ENCODE measurements at places on chromosomes 2 and 18. TPM values are rescaled to one million over a fixed set of nuclear protein-coding genes. Genes with fewer than 3 reads are reported as not detected.

The CENPA gene
- total RNA-seq, result 40.9 TPM

DNA sequence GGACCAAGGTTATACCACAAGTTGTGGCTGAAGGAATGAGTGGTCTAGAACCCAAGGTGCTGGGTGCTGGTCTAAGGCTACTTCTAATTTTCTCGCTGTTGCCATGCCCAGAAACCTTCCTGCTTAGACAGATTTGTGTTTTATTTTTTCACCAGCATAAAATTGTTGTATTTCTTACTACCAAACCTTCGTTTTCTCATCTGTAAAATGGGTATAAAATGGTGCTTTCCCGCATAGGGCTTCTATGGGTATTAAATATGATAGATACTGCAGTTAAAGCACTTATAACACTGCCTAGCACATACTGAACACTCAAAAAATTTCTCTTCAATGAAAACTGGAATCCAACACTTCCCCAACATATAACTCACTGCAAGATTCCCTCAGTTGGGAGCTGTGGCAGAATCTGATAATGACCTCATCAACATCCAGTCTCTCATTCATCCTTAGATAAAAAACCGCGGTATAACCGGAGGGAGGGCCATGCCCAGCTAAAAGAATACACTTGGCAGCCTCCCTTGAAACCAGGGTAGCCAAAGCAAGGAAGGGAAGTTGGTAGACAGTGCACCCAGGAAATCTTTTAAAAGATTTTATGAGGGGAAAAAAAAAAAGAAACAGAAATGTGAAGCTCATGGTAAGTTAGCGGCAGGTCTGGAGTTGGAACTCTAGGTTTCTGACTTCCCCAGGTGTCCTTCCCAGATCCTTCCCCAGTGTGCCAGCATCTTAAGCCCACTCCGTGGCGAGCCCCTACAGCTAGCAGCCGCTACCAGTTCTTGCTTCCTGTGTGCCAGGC is 1.2 kb downstream of the NEMP2 start:
- H3K27ac ChIP-seq, result peak overlapping the region; percentile 99
- H3K4me3 ChIP-seq, result peak overlapping the region; percentile 95
- H3K27me3 ChIP-seq, result no peaks in the 10 kb centered on the region
- peaks cover 67% of the 10 kb centered on the region for H3K4me1 ChIP-seq
- no peak for DNase-seq

GRCh38 chr18:6269660-6270332 is 144.9 kb downstream of the L3MBTL4 start:
- no peak for DNase-seq
- no peaks in the 10 kb centered on the region for H3K36me3 ChIP-seq
- H3K4me1 ChIP-seq, result peaks cover 9% of the 10 kb centered on the region
- H3K27ac ChIP-seq, result no peak overlapping the region
- peaks cover 12% of the 10 kb centered on the region for H3K27me3 ChIP-seq

DNA sequence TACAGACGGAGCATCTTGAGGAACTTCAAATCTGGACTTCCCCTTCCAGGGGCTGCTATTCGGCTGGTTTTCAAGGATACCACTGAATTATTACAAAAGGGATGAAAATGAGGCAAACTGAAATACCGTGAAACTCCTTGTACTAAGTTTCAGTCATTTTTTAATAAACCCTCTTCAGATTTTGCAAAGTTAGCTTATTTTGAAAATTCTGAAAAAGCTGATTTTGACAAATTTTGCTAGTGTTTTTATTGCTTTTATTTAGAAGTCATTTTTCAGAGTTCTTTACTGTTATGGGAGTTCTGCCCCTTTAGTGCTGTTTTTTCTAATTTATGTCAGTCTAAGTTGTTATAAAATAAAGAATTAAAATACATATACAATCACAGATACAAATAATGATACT is 390.4 kb upstream of the VRK2 start:
- H3K27me3 ChIP-seq, result no peaks in the 10 kb centered on the region
- no peak overlapping the region for H3K4me3 ChIP-seq
- no peak for DNase-seq
- H3K4me1 ChIP-seq, result no peaks in the 10 kb centered on the region
- no peaks in the 10 kb centered on the region for H3K36me3 ChIP-seq
- H3K27ac ChIP-seq, result no peak overlapping the region

The SLC8A1 gene
- total RNA-seq, result 0.58 TPM

DNA sequence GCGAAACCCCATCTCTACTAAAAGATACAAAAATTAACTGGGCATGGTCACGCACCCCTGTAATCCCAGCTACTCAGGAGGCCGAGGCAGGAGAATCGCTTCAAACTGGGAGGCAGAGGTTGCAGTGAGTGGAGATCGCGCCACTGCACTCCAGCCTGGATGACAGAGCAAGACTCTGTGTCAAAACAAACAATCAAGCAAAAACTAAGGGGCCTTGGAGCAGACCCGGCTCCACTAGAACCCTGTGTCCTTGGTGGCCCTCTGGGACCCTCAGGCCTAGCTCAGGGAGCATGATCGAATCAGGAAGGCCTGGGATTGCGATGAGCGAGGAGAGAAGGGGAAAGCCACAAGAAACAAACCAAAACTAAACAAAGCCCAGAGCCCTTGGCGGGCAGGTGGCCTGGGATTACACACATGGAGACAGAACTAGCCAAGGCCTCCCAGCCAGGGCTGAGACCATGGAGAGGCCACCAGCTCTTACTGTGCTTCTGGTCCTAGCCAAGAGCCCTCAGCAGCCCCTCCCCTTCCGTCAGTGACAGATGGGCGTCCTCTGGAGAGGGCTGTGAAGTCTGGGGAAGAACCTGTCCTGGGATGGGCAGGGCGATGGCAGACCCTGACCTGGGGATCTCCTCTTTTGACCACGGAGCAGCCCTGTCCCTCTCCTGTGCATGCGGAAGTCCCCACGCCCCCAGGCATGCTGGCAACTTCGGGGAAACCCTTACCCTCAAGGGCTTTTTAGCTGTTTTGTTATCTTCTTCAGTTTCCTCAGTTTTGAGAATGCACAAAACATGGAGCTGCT is 27.4 kb upstream of the CATIP start:
- H3K27ac ChIP-seq, result peak overlapping the region; percentile 59
- H3K4me1 ChIP-seq, result peaks cover 36% of the 10 kb centered on the region
- no peak overlapping the region for H3K4me3 ChIP-seq

DNA sequence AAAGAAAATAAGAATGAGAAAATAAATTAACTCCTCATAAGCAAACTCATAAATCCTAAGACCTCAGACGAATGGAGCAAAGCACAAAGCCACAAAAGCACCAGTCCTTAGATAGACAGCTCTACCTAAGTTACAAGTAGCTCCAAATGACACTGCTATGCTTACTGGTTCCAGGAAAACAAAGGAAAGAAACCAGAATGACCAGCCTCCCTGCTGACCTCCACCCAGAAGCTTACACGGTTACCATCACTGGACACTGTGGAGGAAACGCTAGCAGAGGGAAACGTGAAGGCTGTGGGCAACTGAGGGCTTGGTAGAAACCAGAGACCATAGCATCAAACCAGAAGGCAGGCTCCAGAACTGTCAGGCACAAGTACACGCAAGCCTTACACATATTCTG is 67.8 kb downstream of the STK39 start:
- no peaks in the 10 kb centered on the region for H3K27me3 ChIP-seq
- H3K4me1 ChIP-seq, result peaks cover 72% of the 10 kb centered on the region
- H3K4me3 ChIP-seq, result no peak overlapping the region
- DNase-seq, result no peak
- H3K27ac ChIP-seq, result no peak overlapping the region
- H3K36me3 ChIP-seq, result no peaks in the 10 kb centered on the region
